ENCODE measurements at places on chromosomes 4 and X. TPM values are rescaled to one million over a fixed set of nuclear protein-coding genes. Genes with fewer than 3 reads are reported as not detected.

DNA sequence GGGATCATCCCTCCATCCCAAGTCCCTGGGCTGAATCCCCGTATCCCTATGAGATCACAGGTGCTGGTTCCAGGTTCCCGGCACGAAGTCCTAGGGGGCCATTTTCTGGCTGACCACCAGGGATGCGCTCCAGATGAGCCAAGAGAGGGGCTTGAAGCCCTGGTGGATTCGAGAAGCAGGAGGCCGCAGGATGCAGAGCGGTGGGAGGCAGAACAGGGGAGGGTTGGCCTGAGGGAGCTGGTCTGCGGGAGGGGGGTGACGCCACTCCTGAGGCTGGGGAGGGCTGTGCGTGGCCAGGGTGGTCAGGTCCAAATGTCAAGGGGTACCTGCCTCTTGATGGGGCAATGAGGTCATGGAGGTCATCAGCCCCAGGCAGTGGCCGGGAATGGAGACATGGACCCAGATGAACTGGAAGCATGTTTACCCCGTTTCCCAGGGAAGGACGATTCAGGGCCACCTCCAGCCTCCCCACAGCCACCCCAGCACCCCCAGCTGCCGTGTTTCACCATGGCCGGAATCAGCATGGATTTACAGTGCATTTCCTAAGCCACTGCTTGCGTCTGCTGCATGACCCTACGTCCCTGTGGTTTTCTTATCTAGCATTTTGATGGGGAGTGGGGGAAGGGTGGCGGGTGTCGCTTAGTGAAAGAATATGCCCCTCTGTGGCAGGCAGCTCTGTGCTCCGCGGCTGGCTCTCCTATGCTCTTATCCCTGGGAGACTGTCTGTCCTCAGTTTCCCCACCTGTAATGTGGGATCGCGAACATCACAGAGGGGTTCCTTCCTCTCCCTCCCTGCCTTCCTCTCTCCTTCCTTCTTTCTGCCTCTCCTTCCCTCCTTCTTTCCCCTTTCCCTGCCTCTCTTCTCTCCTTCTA lies 17.0 kb upstream of the HTRA3 start:
- peak; percentile 32 for DNase-seq

GRCh38 chr4:89294573-89295269 lies 12.9 kb downstream of the GPRIN3 start:
- no peak for DNase-seq

DNA sequence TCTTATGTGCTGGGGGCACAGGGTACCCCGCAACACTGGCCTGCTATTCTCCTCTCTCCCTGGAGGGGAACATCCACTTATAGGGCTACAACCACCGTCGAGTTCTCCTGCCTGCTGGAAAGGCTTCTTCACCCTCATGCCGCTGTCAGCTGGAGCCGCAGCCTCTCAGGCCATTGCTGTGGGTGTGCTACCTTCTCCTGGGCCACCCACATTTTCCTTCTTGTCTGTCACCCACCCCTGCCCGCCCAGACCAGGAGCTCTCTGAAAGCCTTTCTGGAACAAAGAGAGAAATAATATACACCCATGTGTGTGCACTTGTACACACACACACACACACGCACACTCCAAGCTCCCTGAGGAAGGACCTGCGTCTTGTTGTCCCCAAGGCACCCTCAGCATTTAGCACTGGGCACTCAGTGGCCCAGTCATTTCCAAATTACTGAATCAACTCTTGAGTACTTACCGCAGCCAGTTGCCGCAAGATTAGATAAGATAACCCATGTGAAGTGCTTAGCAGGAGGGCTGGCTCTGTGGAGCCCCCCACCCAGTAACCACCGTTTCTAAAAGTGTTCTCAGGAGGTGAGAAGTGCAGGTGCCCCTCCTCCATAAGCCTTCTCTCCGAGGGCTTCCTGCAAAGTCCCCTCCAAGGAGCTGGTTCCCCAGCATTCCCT lies 50.2 kb downstream of the CPZ start:
- peak; percentile 36 for DNase-seq

- DNase-seq, result no peak
These were observed 277.7 kb downstream of the ARAP2 start for GRCh38 chr4:35966566-35966965.

DNA sequence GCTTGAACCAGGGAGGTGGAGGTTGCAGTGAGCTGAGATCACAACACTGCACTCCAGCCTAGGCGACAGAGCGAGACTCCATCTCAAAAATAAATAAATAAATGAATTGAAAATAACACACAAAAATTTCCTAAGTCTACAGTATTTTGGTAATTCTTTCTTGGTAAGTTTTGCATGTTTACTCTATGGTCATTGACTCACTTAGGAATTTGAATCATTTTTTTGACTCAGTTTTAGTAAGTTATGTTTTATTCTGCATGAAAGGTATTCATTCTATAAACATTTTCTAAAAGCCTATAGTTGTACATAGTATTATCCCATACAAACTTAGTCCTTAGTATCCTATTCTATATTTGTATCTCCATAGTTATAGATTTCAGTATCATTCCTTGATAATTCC lies 772.9 kb upstream of the SLIT2 start:
- peak; percentile 55 for DNase-seq

DNA sequence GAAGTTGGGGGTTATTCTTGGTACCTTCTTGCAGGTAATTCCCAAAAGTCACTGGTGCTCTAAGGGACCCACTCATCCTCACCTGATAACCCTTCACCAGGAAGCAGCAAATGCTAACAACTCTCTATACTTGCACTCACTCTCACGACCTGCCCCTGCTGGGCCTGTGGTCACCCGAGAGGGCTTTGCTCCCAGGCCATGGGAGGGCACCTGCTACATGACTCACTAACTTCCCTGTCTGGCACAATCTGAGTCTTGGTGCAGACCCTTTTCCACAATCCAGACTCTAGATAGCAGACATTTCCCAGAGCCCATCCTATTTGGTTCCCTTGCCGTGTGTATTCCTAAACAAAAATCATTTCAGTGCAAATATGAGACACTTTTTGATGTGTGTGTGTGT lies 403.8 kb upstream of the FAT1 start:
- no peak for DNase-seq

- no peak for DNase-seq
These were observed 32.3 kb downstream of the CHRNA9 start for GRCh38 chr4:40367451-40367850.

DNA sequence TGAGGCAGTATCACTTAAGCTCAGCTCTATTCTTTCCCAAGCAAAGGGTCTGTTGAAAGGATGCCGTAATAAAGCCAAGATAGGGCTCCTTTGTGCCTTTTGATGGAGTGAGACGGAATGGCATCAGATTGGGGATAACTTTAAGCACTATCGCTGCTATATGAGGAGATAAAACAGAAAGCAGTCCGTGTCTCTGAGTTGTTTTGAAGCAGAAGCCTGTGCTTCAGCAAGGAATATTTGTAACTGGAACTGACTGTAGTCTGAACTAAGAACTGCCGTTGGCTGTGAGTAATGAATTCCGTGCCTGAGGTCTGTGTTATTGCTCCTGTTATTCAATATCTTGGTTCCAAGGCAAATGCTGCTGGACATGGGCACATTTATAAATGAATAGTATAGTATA lies 297.4 kb downstream of the ANKRD50 start:
- no peak for DNase-seq

The CCDC110 gene
- 2.2 TPM for total RNA-seq

The ZNF711 gene
- 1.5 TPM for total RNA-seq

The CENPVL1 gene
- total RNA-seq, result not detected

The SSX4 gene
- total RNA-seq, result not detected

All from osteoblast (primary cell).